ENCODE measurements at places on chromosomes 1 and 21.
A peak's percentile ranks its signal among the peaks of the same experiment; 100 is the strongest.

GRCh38 chr1:34265396-34265795 lies 88.7 kb downstream of the C1orf94 start:
- H3K27me3 ChIP-seq = peaks cover 11% of the 10 kb centered on the region
- H3K27ac ChIP-seq = no peak overlapping the region
- H3K4me3 ChIP-seq = no peak overlapping the region
- DNase-seq = no peak
- H3K4me1 ChIP-seq = no peaks in the 10 kb centered on the region

- no peak overlapping the region for H3K27ac ChIP-seq
- peaks cover 9% of the 10 kb centered on the region for H3K4me1 ChIP-seq
- no peaks in the 10 kb centered on the region for H3K36me3 ChIP-seq
These were observed 7.8 kb downstream of the MYBPH start for GRCh38 chr1:203167913-203168200.

DNA sequence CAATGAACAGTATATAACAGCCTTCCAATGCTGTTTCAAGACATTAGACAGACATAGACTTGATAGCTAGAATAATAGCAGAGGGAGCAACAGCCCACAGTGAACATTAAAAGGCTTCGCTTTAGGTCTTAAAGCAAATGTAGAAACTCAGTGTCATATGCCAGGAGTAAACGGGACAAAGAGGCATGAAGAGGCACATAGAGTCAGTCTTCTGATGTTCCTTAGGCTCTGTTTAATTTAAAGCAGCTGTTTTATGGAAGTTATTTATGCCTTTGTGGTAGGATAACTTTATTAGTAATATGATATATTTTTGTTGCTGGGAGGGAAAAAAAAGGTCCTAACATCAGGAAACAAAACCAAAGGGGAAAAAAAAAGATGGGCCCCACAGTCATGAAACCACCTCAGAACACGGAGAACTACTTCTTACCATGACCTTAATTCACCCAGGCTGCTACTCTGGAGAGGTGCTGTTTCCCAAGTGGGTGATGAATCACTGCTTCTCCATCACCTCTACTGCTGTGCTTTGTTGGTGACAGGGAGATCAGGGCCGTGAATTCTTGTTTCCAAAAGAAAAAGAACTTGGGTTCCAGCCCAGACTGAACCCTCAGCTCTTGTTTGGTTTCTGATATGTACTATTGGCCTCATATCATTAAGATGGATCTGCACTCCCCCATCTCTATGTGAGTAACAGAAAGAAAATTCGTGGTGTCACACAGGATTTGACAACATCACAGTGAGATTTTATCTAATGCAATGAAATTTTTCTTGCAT lies 616.9 kb downstream of the KIF26B start:
- H3K36me3 ChIP-seq = no peaks in the 10 kb centered on the region
- H3K4me3 ChIP-seq = no peak overlapping the region
- DNase-seq = no peak
- H3K27me3 ChIP-seq = no peaks in the 10 kb centered on the region
- H3K4me1 ChIP-seq = no peaks in the 10 kb centered on the region
- H3K27ac ChIP-seq = no peak overlapping the region

DNA sequence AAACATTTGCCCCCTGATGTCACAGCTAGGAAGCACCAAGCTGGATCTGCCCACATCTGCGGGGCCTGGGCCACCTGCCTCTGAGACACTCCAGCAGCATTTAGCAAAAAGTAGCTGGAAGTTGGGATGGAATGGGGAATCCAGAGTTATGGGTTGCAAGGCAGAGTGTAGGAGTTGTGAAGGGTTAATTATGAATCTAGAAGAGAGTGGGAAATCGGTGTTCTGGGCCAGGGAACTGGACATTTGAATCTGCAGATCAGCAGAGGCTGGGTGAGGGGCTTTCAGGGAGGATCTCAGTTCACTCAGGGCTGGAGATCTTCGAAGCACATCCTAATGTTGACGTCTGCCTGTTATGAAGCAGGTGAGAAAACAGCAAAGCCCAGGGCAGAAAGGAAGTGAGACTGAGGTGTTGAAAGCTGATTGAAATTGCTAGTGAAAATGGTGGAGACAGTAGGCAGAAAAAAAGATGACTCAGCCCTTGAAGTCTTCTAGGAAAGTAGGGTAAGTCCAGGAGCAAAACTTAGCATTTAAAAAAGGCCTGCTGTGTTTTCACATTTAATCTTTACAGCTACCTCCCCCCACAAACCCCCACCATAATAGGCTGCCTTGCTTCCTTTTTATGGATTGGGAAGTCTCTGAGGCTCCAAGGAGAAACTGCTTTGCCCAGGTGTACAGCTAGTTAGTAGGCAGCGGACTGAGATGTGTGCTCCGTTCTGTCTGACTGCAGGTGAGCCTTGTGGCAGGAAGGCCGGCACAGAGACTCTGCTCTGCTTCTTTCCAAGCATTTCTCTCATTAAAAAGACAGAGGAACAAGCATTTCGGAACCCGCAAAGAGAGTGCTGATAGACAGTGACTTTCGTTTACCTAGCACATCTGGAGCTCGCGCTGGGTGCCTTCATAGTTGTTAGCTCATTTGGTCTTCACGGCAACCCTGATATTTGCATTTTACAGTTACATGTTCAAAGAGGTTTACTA lies 7.2 kb downstream of the VANGL1 start:
- no peaks in the 10 kb centered on the region for H3K27me3 ChIP-seq
- peaks cover 39% of the 10 kb centered on the region for H3K4me1 ChIP-seq
- peaks cover 13% of the 10 kb centered on the region for H3K36me3 ChIP-seq
- no peak for DNase-seq
- no peak overlapping the region for H3K4me3 ChIP-seq

DNA sequence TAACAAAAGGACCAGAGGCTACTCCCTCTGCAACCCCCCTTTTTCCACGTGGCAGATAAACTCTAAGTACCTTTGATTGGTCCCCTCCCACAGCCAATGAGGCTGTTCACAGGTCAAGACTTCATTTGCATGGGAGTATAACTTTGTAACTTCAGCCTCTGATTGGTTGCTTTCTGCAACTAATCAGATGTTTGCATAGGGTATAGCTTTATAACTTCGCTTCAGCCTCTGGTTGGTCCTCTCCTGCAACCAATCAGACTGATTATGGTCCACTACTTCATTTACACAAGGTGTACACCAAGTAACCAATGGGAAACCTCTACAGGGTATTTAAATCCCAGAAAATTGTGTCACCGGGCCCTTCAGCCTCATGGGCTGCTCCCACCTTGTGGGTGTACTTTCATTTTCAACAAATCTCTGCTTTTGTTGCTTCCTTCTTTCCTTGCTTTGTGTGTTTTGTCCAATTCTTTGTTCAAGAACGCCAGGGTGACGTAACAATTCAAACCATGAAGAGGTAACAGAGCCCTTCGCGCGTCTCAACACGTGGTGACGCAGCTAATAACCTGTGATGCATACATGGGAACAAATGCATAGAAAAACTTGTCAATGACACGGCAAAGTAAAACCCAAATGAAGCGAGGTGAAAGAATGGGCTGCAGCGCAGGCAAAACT lies 47.2 kb downstream of the VPS26C start:
- peaks cover 15% of the 10 kb centered on the region for H3K36me3 ChIP-seq
- peak overlapping the region; percentile 63 for H3K4me3 ChIP-seq
- peak overlapping the region; percentile 40 for H3K27ac ChIP-seq
- H3K4me1 ChIP-seq = no peaks in the 10 kb centered on the region

- H3K27ac ChIP-seq = no peak overlapping the region
- H3K4me1 ChIP-seq = no peaks in the 10 kb centered on the region
- no peak overlapping the region for H3K4me3 ChIP-seq
- no peak for DNase-seq
- no peaks in the 10 kb centered on the region for H3K27me3 ChIP-seq
These were observed 22.0 kb downstream of the MYOM3 start for GRCh38 chr1:24089743-24090555.

DNA sequence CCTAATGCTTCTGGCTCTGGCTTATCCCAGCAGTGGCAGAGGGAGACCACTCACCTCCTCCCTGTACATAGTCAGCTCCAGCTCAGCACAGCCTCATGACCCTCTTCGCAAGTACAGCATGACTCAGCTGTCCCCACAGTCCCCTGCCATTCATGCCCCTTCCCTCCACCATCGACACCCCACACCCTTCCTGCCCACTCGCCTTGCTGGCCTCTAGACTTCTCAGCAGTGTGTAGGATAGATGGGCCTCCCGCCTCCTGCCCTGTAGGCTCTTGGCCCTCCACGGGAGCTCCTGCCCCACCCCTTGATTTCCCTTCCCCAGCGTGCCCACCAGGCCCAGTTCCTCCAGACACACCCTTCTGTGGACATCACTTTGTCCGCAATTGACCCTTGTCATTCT lies 9.8 kb downstream of the NPR1 start:
- no peak overlapping the region for H3K4me3 ChIP-seq
- DNase-seq = no peak
- no peaks in the 10 kb centered on the region for H3K36me3 ChIP-seq
- no peak overlapping the region for H3K27ac ChIP-seq

DNA sequence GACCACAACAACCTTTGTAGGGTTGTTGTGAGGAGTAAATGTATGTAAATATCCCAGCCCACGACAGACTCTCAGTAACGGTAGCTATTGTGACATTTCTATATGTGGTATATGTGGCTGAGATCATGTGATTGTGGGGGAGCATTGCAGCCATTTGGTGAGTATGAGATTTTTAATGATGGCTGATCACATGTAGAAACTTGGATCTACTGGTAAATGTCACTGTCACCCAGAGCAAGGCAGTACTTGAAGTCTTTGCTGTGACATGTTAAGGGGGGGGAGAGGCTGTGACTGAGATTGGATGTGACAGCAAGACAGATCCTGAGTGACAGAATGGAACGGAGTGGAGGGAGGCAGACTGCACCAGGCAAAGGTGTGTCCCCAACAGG lies 23.9 kb upstream of the MEF2D start:
- peaks cover 5% of the 10 kb centered on the region for H3K36me3 ChIP-seq
- no peaks in the 10 kb centered on the region for H3K27me3 ChIP-seq
- no peak overlapping the region for H3K27ac ChIP-seq
- no peak overlapping the region for H3K4me3 ChIP-seq
- DNase-seq = no peak

GRCh38 chr1:5428351-5428750 lies 563.9 kb downstream of the NPHP4 start:
- H3K27ac ChIP-seq = no peak overlapping the region
- peaks cover 20% of the 10 kb centered on the region for H3K27me3 ChIP-seq
- no peaks in the 10 kb centered on the region for H3K36me3 ChIP-seq
- no peak for DNase-seq
- no peak overlapping the region for H3K4me3 ChIP-seq

DNA sequence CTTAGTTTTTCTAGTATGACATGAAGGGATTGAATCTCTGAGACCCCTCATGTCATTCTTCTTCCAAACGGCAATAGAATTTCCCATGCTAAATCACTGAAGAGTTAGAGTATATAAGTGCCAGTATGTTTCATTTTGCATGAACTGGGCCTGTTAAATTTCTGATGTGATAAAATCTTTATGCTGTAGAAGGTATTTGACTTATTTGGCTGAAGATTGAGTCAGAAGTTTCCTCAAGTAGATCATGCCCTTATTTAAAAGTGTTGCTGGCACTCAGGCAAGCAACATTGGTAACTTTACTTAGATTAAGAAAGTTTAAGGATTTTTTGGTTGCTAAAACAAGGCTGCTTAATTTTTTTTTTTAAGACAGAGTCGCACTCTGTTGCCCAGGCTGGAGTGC lies 13.3 kb downstream of the ATF6 start:
- H3K4me1 ChIP-seq = no peaks in the 10 kb centered on the region
- no peak for DNase-seq
- no peaks in the 10 kb centered on the region for H3K27me3 ChIP-seq
- peaks cover 14% of the 10 kb centered on the region for H3K36me3 ChIP-seq
- H3K4me3 ChIP-seq = no peak overlapping the region
- H3K27ac ChIP-seq = no peak overlapping the region

DNA sequence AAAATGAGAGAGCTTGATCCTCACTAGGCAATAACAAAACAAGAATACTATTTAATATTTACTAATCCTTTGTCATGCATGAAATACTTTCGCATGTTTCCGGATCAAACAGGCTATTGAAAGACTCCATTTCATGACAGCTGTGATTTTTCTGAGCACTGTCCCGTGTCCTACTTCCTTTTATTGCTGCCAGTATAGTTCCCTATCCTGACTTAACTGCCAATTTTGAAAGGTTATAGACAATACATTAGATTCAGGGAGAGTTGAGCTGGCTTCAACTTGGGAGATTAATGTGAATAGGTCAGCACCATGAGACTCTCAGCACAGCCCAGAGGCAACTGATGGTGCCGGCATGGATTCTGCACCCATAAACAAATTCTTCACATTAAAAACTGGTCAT lies 225.8 kb downstream of the VAV3 start:
- no peaks in the 10 kb centered on the region for H3K4me1 ChIP-seq
- no peak overlapping the region for H3K27ac ChIP-seq
- no peak overlapping the region for H3K4me3 ChIP-seq
- H3K27me3 ChIP-seq = no peaks in the 10 kb centered on the region
- no peaks in the 10 kb centered on the region for H3K36me3 ChIP-seq
- DNase-seq = no peak

DNA sequence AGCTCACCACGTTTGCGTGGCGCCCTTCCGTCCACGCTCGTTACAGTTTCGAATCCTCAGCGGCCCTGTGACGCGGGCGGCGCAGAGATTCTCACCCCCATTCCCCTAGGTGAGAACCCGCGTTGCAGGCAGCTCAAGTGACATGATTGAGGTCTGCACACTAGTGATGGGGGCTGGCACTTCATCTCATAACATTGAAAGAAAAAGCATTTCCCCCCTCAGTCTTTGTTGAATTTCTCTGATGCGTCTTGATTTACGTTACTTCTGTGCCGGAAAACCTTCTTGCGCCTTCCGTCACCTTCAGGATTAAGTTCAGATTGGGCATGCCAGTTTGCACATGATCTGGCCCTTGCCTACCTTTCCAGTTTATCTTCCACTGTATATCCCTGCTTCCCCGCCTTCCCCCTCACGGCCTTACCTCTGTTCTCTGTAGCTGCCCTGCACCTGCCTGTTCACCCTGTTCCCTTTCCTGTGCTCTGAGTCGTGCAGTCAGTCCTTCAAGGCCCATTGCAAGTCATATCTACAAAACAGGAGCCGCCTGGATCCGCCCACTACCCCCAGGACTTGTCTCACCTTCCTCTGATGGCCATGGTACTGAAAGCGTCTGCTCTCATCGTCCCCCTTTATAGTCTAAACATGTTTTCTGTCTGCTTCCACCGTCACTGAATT lies 1.1 kb downstream of the CTPS1 start:
- peaks cover 30% of the 10 kb centered on the region for H3K4me1 ChIP-seq
- H3K27me3 ChIP-seq = no peaks in the 10 kb centered on the region
- H3K36me3 ChIP-seq = peaks cover 8% of the 10 kb centered on the region
- peak overlapping the region; percentile 12 for H3K27ac ChIP-seq
- DNase-seq = no peak

GRCh38 chr1:3373175-3373574 lies 81.3 kb upstream of the ARHGEF16 start:
- no peaks in the 10 kb centered on the region for H3K4me1 ChIP-seq
- no peaks in the 10 kb centered on the region for H3K27me3 ChIP-seq
- H3K27ac ChIP-seq = no peak overlapping the region
- no peaks in the 10 kb centered on the region for H3K36me3 ChIP-seq
- no peak for DNase-seq

Measured in large intestine (tissue), 12 donors.